Prostate gland (tissue), 2 donors: ENCODE measurements at places on chromosomes 5 and 9.

- no peaks in the 10 kb centered on the region for H3K4me1 ChIP-seq
- H3K27me3 ChIP-seq = no peaks in the 10 kb centered on the region
- H3K4me3 ChIP-seq = no peak overlapping the region
- H3K27ac ChIP-seq = peak overlapping the region; percentile 19
Measured at GRCh38 chr9:70607329-70607728, 192.9 kb upstream of the KLF9 start.

DNA sequence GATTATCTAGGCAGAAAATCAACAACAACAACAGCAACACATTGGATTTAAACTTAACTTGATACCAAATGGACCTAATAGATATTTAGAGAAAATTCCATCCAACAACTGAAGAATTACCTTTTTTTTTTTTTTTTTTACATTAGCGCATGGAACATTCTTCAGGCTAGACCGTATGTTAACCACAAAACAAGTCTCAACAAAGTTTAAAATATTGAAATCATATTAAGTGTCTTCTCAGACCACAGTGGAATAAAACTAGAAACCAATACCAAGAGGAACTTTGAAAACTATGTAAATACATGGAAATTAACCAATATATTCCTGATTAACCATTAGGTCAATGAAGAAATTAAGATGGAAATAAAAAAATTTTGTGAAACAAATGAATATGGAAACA, 315.8 kb downstream of the CSNK1G3 start:
- H3K4me1 ChIP-seq = no peaks in the 10 kb centered on the region
- H3K4me3 ChIP-seq = no peak overlapping the region
- H3K27me3 ChIP-seq = no peaks in the 10 kb centered on the region
- no peak for DNase-seq
- no peak overlapping the region for H3K27ac ChIP-seq

- no peaks in the 10 kb centered on the region for H3K36me3 ChIP-seq
- no peak for DNase-seq
- H3K27ac ChIP-seq = no peak overlapping the region
- H3K4me3 ChIP-seq = no peak overlapping the region
Measured at GRCh38 chr5:147972076-147972840, 65.9 kb upstream of the C5orf46 start.

DNA sequence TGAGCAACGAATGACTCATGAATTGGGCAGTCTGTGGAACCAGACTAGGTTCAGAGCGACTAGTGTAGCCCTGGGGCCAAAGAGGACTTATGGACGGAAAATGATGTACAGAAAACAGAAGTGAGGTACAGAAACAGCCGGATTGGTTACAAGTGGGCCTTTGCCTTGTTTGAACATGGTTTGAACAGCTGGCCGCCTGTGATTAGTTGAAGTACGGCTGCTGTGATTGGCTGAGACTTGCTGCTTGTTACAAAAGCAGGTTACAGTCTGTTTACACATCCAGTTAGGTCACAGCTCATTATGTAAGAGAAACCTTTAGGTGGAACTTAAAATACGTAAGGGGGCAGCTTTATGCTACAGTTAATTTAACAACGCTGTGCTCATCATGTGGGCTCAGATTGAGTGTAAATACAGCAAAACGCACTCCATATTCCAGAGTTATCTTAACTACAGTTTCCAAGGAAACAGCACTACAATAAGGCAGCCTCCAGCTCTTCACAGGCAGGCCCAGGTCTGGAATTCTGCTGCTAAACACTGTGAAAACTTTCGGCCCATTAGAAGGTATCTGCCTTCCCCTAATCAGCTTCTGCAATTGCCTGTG, 6.5 kb downstream of the AMACR start:
- H3K27me3 ChIP-seq = no peaks in the 10 kb centered on the region
- H3K36me3 ChIP-seq = no peaks in the 10 kb centered on the region
- peak overlapping the region; percentile 4 for H3K27ac ChIP-seq
- H3K4me1 ChIP-seq = no peaks in the 10 kb centered on the region
- peak; percentile 13 for DNase-seq

DNA sequence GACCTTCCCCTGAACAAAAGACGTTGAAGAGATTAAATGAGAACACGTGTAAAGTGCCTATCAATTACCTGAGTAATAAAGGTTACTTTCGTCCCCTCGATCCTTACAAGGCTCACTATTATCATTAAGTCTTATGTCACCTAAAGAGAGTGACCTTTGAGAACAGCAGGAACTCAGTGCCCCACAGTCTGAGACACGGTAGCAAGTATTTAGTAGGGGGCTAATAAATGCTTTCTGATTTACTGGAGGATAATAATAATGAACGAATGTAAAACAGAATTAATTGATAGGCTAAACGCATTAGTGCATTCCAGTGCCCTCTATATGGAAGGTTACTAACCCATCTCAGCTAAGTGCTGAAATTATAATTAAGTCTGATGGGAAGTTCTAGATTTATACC, 199.9 kb downstream of the FBXL17 start:
- no peaks in the 10 kb centered on the region for H3K27me3 ChIP-seq
- H3K4me3 ChIP-seq = no peak overlapping the region
- H3K27ac ChIP-seq = no peak overlapping the region
- H3K4me1 ChIP-seq = no peaks in the 10 kb centered on the region

- no peak overlapping the region for H3K4me3 ChIP-seq
- H3K4me1 ChIP-seq = no peaks in the 10 kb centered on the region
- no peaks in the 10 kb centered on the region for H3K27me3 ChIP-seq
- no peaks in the 10 kb centered on the region for H3K36me3 ChIP-seq
- no peak for DNase-seq
- H3K27ac ChIP-seq = no peak overlapping the region
Measured at GRCh38 chr9:117917873-117918272, 213.7 kb downstream of the TLR4 start.

- DNase-seq = peak; percentile 26
- H3K36me3 ChIP-seq = no peaks in the 10 kb centered on the region
- H3K27ac ChIP-seq = no peak overlapping the region
- no peak overlapping the region for H3K4me3 ChIP-seq
Measured at GRCh38 chr9:120650352-120650751, 63.9 kb downstream of the MEGF9 start.

- no peaks in the 10 kb centered on the region for H3K27me3 ChIP-seq
- no peak overlapping the region for H3K27ac ChIP-seq
- no peak overlapping the region for H3K4me3 ChIP-seq
- DNase-seq = no peak
Measured at GRCh38 chr5:44312374-44312773, 76.8 kb downstream of the FGF10 start.

DNA sequence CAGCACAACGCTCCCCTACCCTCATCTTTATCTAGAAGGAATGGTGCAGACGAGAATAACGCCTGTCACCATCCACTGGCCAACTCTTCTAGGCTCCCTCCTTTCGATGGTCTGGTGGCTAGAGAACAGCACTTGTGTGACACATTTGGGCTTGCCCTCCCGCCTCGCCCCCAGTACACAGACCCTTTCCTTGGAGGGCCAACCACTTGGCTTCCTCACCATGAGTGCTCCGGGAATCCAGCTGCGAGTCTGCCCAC, 1.4 kb downstream of the GNAQ start:
- H3K27ac ChIP-seq = peak overlapping the region; percentile 93
- H3K27me3 ChIP-seq = no peaks in the 10 kb centered on the region
- no peaks in the 10 kb centered on the region for H3K4me1 ChIP-seq
- H3K4me3 ChIP-seq = peak overlapping the region; percentile 74

DNA sequence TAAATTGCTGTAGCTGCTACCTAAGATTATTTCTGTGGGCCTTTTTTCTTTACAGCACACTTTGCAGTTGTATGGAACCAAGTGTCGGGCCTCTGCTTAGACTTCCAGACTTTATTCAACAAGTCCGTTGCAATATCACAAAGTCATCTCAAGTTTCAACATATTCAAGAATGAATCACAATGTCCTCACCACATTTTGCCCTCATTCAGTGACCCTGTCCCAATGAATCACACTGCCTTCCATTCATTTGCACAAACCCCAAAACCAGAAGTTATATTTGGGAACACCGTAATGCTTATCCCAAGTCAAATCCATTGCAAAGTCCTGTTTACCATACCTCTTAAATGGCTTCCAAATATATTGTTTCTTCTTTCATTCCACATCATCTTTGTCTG, 439.6 kb downstream of the CSNK1G3 start:
- no peaks in the 10 kb centered on the region for H3K36me3 ChIP-seq
- no peaks in the 10 kb centered on the region for H3K27me3 ChIP-seq
- H3K27ac ChIP-seq = no peak overlapping the region
- no peak overlapping the region for H3K4me3 ChIP-seq
- no peaks in the 10 kb centered on the region for H3K4me1 ChIP-seq

DNA sequence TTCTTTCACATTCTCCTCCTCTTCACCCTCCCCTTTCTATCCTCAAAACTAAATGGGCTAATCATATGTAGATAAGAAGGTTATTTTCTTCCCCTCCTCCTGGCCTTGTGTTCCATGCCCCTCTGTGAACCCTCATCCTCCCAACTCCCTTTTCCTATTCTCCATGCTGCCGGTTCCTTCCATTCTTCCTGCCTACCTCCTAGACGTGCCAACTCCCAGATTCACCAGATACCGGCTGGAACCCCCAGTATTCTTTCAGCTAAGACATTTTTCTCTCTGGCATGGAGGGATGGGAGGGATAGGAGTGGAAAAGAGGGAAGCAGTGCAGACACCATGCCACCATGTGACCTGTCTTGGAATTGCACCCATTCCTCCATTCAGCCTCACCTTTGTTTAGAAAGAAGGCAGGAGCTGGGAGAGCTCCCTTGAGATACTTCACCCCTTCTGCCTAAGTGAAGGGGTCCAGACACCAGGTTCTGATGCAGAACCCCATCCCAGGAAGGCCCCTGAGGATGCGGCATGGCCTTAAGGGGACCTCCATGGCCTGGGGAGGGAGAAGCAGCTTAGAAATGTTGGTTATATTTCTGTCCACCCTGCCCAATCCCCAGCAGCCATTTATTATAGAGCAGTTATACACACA, 4.8 kb downstream of the DNAJB5 start:
- no peak overlapping the region for H3K4me3 ChIP-seq
- H3K27ac ChIP-seq = peak overlapping the region; percentile 74
- no peaks in the 10 kb centered on the region for H3K4me1 ChIP-seq
- no peaks in the 10 kb centered on the region for H3K27me3 ChIP-seq
- H3K36me3 ChIP-seq = no peaks in the 10 kb centered on the region

DNA sequence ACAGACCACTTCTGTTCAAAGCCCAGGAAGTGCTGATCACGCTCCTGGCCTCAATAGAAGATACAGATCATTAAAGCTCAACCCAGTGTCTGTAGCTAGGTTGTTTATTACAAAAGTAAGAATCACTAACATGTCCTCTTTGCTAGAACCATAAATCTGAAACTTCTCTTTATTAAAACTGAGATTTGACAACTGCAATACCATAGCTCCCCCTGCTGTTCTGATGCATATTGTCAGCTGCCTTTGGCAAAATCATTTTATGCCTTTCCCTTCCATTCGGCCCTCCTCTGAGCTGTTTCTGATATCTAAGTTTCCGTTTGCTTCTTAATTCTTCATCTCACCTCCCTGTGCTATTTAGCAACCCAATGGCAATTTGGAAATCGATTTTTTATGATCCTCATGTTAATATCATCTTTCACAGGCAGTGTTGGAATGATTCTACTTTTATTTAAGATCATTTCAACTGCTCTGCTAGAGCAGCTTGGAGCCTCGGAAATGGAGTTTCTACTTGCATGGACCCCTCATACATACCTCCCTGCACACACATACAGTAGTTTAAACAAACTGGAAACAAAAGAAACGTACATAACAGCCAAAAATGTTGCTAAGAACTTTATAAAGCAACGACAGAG, 998.8 kb downstream of the MAT2B start:
- H3K36me3 ChIP-seq = no peaks in the 10 kb centered on the region
- no peaks in the 10 kb centered on the region for H3K27me3 ChIP-seq
- peak; percentile 46 for DNase-seq
- no peak overlapping the region for H3K27ac ChIP-seq
- H3K4me3 ChIP-seq = no peak overlapping the region
- no peaks in the 10 kb centered on the region for H3K4me1 ChIP-seq

DNA sequence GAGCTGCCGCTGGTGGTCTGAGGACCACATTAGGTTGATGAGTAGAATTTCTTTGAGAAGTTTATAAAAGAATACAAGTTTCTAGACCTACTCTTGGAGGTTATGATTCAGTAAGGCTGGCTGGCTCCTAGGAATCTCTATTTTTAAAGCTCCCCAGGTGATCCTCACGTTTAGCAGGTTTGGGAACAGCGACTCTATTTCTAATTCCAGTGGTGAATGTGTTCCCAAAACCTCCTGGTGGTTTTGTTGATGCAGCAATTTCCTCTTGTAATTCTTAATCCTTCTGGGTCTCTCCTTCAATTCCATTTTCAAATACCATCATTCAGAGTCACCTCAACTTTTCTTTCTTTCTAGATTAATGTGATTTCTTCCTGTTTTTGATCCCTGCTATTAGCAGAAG, 215.9 kb upstream of the RFX3 start:
- DNase-seq = no peak
- H3K4me1 ChIP-seq = no peaks in the 10 kb centered on the region
- H3K27ac ChIP-seq = no peak overlapping the region
- no peaks in the 10 kb centered on the region for H3K36me3 ChIP-seq
- H3K27me3 ChIP-seq = no peaks in the 10 kb centered on the region

GRCh38 chr5:115472271-115473025, 72.1 kb downstream of the FEM1C start:
- H3K4me1 ChIP-seq = no peaks in the 10 kb centered on the region
- H3K4me3 ChIP-seq = no peak overlapping the region
- H3K36me3 ChIP-seq = no peaks in the 10 kb centered on the region
- no peak overlapping the region for H3K27ac ChIP-seq
- H3K27me3 ChIP-seq = no peaks in the 10 kb centered on the region

GRCh38 chr5:65647941-65648340, 23.1 kb downstream of the SHLD3 start:
- H3K27me3 ChIP-seq = no peaks in the 10 kb centered on the region
- H3K27ac ChIP-seq = no peak overlapping the region
- no peak for DNase-seq
- no peaks in the 10 kb centered on the region for H3K36me3 ChIP-seq
- H3K4me1 ChIP-seq = no peaks in the 10 kb centered on the region

DNA sequence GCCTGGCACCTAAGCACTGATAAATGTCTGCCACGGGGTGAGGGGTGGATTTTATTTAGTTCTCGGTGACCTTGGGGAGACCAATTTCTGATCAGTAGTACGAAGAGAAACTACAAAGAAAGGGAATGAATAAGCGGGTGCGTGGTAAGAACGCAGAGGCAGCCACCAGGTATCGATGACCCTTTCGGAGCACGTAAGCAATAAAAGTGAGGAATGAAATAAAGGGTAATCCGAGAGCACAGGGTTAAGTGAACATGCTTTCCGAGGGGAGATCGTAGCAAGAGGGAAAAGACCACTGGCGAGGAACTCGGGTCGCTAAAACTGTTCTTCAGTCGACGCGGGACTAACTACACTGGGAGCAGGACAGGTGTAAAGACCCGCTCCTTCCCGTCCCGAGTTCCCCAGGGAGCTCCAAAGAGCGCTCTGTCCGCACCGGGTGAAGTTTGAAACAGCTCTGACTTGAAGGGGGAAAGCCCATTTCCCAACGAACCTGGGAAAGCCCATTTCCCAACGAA, 1.1 kb downstream of the ELOVL7 start:
- peaks cover 2% of the 10 kb centered on the region for H3K4me1 ChIP-seq
- peak overlapping the region; percentile 82 for H3K27ac ChIP-seq
- no peaks in the 10 kb centered on the region for H3K27me3 ChIP-seq
- DNase-seq = no peak
- peak overlapping the region; percentile 77 for H3K4me3 ChIP-seq
